Stimulated activated CD4-positive, alpha-beta T cell treated with anti-CD3 and anti-CD28 coated beads, Interleukin-4, amount 100 ng/mL, for 4 hours (primary cell): ENCODE measurements at places on chromosomes 1 and 21.

- DNase-seq = no peak
Measured at GRCh38 chr1:244712669-244713068, 59.7 kb downstream of the DESI2 start.

GRCh38 chr1:17128361-17128760 lies 9.1 kb upstream of the PADI2 start:
- DNase-seq = no peak

DNA sequence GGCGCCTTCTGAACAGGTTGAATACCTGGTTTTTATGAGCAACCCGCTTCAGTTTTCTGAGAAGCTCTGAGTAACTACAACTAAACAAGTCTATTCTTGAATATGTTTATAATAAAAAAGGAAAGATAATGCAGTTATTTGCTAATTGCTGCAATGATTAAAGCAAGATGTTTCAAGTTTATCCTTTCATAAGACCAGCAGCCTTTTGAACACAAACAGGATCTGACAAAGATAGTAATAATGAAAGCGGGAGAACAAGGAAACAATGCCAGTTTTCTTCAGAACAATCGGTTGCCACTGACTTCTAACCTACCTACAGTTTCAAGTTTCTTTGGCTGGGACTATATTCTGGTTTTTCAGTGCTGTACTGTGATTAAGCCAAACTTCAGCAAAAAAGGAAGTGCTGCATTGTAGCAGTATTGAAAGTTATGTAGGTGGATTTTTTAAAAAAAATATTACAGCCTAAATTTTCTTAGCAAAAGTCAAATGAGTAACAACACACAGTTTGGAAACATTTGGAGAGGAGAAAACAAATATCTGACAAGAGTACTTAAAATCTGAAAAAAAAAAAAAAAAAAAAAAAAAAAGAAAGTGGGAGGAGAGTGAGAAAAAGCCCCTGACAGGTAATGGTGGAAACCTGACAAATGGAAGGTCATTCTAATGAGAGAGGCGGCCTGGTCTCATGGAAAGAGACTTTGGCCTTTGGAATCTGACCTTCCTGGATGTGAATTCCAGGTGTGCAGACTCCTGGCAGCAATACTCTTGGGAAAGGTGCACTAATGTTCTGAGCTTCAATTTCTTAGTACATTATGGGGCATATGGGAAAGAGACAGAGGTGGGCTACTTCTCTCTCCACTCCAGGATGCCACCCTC lies 11.4 kb downstream of the KCNJ15 start:
- DNase-seq = no peak

GRCh38 chr1:158422212-158422611 lies 3.8 kb downstream of the OR10K2 start:
- DNase-seq = no peak

GRCh38 chr1:200780545-200781369 lies 42.1 kb downstream of the CAMSAP2 start:
- no peak for DNase-seq

GRCh38 chr1:113978863-113979702 lies at the start of gene OLFML3:
Gene OLFML3, plus strand, starts transcription at chr1:113979474. Its CDS starts 43 bp downstream, at chr1:113979517.
- DNase-seq = peak; percentile 14

DNA sequence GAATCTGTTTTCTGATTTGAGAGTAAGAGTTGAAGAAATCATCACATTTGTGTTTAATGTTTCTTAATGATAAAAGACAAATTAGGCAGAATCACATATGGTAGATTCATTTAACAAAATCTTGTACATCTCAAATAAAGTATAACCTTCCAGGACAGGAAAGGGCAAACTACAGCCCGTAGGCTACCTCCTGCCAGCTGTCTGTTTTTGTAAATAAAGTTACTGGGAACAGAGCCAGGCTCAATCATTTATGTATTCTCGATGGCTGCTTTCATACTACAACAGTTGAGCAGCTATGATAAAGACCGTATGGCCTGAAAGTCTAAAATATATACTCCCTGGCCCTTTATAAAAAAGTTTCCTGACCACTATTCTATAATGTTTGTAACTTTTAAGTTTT lies 204.1 kb downstream of the COL24A1 start:
- DNase-seq = no peak

- DNase-seq = no peak
Measured at GRCh38 chr1:30535595-30536325, 187.6 kb downstream of the MATN1 start.

GRCh38 chr1:170530972-170531757 lies 801 bp upstream of the GORAB start:
- peak; percentile 1 for DNase-seq

DNA sequence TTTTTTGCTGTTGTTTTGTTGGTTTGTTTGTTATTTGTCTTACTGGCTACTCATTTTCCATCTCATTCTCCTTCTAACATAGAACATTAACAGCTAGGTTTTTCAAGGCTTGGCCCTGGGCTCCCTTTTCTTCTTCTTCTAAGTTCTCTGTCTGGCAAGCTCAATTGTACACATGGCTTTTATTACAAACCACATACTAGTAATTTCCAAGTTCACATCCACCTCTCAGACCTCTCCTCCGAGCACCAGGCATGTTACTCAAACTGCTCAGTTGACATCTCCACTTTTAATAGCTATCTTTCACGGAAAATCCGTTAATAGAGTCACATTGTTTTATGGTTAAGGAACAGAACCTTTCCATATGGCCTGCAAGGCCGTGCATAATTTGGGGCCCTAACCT lies 736.9 kb upstream of the ADAMTS5 start:
- DNase-seq = no peak

GRCh38 chr1:30778154-30778978 lies 20.8 kb upstream of the LAPTM5 start:
- no peak for DNase-seq

DNA sequence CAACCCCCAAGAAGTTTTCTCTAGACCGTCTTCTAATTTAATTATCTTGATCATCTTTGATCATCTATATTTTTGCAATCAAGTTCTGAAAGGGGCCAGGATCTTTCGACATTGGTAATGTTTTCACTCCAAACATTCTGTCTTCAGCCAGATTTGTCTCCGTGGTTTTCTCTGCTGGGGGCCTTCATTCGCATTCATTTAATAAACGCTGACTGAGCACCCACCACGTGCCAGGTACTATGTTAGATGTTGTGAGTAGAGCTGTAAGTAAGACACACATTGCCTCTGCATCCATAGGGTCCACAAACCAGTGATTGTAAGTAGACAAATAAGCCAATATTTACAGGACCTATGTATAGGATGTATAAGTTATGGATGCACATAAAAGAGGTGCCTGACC lies 134.5 kb upstream of the MROH9 start:
- DNase-seq = no peak

DNA sequence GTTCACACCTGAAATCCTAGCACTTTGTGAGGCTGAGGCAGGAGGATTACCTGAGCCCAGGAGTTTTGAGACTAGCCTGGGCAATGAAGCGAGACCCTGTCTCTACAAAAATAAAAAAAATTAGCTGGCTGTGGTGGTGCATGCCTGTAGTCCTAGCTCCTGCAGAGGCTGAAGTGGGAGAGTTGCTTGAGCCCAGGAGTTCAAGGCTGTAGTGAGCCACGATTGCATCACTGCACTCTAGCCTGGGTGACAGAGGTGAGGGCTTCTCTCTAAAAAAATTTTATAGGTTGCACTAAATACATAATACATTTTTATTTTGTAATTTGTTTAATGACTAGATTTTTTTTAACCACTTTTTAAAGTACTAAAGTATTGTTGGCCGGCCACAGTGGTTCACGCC lies 6.1 kb downstream of the PARK7 start:
- DNase-seq = no peak

GRCh38 chr1:70840260-70840953 lies 207.2 kb downstream of the PTGER3 start:
- DNase-seq = no peak

GRCh38 chr21:15742694-15743093 lies 12.9 kb downstream of the USP25 start:
- DNase-seq = no peak

GRCh38 chr1:23389837-23390321 lies 20.2 kb upstream of the ZNF436 start:
- DNase-seq = no peak

GRCh38 chr1:39110325-39110851 lies 84.2 kb downstream of the NDUFS5 start:
- DNase-seq = no peak

GRCh38 chr1:47865881-47866535 lies 131.2 kb downstream of the TRABD2B start:
- DNase-seq = no peak

GRCh38 chr1:153023109-153023508 lies 7.9 kb upstream of the SPRR1B start:
- DNase-seq = no peak

DNA sequence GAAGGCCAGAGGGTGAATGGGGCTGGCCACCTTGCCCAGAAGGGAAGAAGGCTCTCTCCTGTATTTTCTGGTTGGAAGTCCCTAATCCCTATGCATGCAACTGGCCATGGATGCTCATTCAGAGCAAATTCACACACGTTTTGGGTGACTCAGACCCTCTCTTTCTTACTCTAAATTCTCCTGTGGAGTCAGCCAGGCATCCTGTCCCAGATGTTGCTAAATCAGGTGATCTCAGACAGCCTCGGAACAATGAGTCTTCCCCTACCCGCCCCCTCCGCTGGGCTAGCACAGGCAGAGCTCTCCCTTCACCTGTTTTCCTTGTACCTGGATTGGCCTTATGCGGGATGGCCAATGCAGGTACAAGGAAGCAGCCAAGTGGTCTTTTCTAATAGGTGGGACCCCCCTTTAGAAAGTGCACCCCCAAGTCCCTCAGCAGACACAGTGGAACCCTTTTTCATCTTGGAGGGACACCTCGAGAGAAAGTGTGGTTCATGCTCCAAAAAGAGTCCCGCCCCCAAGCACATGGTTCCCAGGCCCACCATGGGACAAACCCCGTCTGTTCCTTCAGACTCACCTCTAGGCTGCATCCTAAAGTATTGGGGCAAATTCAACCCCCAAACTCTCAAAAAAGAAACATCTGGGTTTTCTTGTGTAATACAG lies 8.6 kb downstream of the S100A6 start:
- no peak for DNase-seq

GRCh38 chr21:42164064-42164789 lies 54.7 kb upstream of the ABCG1 start:
- DNase-seq = peak; percentile 43

- DNase-seq = no peak
Measured at GRCh38 chr21:36948686-36949085, 17.8 kb downstream of the HLCS start.

DNA sequence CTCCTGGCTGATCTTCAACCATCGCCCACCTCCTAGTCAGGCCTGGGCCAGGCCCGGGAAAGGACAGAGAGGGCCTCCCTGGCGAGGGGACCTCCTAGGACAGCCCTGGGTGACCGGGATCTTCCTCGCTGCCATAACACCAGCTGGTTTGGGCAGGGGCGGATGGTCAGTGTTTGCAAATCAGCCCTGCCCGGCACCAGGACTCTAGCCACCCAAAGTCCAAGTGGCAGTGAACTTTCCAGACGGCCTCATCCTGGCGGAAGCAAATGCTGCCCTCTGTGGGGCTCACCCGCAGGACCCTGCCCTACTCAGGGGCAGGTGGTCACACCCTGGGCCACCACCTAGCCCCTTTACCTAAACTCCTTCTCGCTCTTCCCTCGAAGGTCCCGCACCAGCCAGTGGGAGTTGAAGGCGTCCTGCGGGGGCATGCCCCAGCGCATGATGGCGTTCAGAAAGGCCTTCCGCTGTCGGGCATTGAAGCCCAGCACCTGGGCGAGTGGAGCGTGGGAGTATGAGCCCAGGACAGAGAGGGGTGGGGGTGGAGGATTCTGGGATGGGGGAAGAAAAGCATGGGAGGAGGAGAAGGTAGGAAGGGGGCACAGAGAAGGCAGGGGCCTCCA lies 55.3 kb downstream of the CHD5 start:
- no peak for DNase-seq

GRCh38 chr1:151982300-151983005 lies 11.2 kb downstream of the S100A10 start:
- DNase-seq = no peak

DNA sequence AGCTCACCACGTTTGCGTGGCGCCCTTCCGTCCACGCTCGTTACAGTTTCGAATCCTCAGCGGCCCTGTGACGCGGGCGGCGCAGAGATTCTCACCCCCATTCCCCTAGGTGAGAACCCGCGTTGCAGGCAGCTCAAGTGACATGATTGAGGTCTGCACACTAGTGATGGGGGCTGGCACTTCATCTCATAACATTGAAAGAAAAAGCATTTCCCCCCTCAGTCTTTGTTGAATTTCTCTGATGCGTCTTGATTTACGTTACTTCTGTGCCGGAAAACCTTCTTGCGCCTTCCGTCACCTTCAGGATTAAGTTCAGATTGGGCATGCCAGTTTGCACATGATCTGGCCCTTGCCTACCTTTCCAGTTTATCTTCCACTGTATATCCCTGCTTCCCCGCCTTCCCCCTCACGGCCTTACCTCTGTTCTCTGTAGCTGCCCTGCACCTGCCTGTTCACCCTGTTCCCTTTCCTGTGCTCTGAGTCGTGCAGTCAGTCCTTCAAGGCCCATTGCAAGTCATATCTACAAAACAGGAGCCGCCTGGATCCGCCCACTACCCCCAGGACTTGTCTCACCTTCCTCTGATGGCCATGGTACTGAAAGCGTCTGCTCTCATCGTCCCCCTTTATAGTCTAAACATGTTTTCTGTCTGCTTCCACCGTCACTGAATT lies 1.1 kb downstream of the CTPS1 start:
- peak; percentile 53 for DNase-seq

DNA sequence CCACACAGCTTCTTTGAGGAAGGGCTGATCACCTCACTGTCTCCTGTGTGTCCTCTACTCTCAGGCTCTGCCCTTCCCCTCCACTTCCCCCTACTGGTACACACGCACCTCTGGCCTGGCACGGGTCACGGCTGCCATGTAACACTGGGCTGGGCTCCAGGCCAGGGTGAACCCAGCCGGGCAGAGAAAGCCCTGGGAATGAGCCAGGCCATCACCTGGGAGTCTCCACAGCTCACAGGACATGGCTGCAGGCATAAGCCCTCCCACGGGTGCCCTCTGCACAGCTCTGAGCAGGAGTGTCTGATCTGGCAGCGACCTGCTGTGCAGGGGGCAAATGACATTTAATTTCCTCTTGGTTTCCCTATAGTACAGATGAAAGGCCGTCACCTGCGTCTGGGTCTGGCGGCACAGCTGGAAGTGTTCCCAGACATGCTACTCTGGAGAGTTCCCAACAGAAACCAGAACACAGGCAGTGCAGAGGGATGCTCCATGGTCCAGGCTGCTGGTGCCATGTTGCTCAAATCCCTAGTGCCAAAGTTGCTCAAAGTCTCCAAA lies 61.2 kb downstream of the ERI3 start:
- no peak for DNase-seq
